ENCODE measurements at places on chromosomes 11 and 22.

- no peak for DNase-seq
Observed at GRCh38 chr11:76551400-76551799, 106.6 kb downstream of the EMSY start.

DNA sequence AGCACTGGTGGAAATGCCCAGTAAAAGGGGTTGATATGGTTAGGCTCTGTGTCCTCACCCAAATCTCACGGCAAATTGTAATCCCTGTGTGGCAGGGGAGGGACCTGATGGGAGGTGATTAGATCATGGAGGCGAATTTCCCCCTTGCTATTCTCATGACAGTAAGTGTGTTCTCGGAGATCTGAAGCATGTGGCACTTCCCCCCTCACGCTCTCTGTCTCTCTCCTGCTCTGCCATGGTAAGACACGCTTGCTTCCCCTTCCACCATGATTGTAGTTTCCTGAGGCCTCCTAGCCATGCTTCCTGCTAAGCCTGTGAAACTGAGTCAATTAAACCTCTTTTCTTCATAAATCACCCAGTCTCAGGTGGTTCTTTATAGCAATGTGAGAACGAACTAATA lies 37.4 kb downstream of the PACSIN2 start:
- DNase-seq = no peak

GRCh38 chr11:45848654-45849081 lies 1.4 kb downstream of the CRY2 start:
- DNase-seq = no peak

DNA sequence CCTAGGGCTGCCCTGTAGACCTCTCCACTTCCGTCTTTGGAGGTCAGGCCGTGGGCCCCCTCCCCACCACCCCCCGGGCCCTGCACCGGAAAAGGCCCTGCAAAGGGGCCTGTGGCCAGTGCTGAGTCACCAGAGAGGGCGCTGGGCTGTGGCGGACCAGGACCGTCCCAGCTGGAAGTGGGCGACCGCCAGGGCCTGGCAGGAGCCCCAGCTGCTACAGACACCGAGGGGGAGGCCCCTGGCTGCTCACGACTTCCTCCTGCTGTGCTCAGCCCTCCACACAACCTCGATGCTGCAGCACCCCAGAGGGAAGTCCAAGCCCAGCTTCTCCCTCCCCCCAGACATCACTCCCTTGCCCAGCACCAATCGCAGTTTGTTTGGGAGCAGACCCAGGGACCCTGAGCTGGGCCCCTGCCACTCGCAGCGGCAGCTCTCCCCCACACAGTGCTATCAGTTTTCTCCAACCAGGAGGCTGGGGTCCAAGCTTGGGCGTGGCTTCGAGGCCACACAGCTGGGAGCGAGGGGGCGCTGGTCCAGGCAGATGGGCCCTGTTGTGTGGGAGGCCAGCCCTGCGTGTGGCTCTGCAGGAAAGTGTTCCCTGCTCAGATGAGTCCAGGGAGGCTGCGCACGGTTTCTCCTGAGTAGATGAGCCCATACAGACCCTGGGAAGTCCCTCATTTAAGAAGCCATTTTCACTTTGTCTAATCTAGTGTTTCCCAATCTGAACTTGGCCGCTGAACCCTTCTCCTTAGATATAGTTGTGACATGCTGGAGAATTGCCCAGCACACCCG lies 5.6 kb upstream of the SH3BP1 start:
- peak; percentile 26 for DNase-seq

- DNase-seq = no peak
Observed at GRCh38 chr11:122334546-122335339, 218.7 kb upstream of the BLID start.

DNA sequence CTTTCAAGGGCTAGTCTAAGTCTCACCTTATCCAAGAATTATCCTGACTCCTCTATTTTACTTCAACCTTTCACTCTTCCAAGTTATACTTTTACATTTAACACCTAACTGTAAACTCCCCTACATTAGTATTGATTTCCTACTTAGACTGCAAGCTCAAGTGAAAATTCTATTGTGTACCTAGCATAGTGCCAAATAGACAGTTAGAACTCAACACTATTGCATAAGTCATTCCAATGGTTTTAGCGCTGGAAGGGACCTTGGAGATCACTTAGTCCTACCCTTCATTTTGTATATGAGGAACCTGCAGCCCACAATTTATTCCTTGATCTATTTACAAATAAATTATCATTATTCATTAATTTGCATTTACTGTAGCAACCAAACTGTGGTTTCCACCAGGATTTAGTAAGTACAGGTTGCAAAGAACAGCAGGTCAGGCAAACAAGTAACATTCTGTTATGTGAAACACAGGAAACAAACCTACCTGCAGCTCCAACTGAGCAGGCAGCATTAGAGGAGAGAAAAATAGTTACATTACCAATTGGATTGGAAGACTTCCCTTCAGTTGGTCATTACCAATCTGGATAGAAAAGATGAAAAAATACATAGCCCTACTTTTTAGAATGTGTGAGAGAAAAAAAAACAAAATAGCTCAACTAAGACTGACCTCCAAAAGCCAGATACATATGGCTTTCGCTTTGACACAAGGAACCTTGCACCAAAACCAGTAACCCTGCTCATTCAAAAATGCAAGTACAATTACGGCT lies 33.7 kb upstream of the NFRKB start:
- no peak for DNase-seq

- no peak for DNase-seq
Observed at GRCh38 chr22:30280505-30280904, 8.8 kb downstream of the CASTOR1 start.

GRCh38 chr22:50199251-50199721 lies 1.5 kb upstream of the SELENOO start:
- no peak for DNase-seq

GRCh38 chr11:48066881-48067800 lies 86.8 kb downstream of the PTPRJ start:
- no peak for DNase-seq

DNA sequence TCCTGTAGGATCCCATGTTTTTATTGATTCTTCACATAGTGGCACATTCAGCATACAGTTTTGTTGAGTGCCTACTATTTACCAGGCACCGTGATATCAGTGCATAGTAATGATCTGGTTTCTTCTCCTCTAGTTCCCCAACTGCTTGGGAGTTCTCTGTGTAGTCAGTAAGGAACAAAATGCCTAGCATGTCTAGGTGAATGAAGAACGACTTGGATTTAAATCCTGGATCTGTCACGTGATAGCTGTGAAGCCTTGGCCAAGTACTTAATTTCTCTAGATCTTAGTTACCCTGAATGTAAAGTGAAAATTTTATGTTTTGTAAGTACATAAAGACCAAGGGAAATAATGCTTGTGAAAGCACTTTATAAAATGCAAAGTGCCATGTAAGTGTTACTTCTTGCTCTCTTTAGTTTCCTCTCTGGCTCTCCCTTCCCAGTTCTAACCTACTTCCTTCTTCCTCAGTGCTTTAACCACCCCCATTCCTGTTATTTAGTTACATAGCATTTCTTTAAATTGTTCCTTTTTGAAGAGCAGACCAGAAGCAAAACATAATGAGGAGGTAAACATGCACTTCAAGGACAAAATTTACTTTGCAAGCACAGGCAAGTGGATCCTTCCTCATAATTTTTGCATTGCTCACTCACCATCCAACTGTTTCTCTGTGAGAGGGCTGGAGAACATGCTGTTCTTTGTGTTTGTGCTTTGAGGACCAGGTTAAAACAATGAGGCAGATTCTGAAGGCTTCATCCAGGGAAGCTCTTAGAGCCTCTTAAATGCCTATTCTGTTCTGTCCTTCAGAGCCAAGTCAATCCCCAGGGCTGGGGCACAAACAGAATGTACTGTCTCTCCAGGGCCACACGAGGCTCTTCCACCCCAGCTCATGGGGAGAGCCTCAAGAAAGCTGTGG lies 353.9 kb upstream of the TENM4 start:
- DNase-seq = no peak

DNA sequence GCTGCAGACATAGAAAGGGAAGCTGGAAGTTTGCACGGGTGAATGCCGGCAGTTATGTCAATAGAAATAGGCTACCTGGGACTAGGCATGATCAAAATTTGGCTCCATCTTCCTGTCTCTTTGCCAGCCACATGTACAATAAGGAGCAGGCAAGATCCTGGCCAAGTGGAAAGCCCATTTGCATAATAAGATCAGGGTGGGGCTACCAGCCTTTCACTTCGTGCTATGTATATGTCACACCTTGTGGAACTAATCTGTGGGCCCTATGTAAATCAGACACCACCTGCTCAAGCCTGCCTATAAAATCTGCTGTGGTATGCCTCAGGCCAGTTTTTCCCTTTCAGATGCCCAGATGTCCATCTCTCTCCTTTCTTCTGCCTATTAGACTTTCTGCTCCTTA lies 79.3 kb upstream of the DRD2 start:
- DNase-seq = no peak

DNA sequence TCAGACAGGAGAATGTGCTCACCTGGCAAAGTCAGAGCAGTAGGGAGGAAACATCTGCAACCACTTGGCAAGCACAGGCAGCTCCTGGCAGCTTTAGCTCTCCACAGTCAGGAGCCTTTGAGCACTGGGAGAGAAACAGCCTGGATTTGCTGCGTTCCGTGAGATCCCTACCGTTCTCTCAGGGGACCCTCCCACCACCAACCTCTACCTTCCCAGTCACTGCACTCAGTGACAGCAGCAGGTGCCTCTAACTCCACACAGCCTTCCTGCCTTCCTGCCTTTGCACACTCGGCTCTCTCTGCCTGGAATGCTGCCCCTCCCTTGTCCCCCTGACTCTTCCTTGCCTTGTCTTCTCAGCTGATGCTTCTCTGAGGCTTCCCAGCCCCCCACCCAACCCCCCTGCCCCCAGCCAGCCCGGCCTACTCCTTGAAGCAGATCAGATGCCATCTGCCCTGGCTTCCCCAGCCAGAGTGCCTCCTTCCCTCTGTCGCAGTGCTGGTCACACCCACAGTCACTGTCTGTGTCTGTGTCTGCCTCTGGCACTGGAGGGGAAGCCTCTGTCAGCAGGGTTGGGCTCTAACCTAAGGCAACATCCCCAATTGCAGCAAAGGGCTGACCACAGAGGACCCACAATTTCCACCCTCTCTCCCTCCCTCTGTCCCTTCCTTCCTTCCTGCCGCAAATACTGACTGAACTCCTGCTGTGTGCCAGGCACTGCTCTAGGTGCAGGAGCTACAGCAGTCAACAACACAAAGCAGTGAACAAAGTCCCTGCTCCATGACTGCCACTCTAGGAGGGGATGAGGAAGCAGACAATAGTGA lies 14.9 kb upstream of the TSKU start:
- DNase-seq = no peak

GRCh38 chr22:50396751-50397370 lies 53.7 kb downstream of the PPP6R2 start:
- no peak for DNase-seq

DNA sequence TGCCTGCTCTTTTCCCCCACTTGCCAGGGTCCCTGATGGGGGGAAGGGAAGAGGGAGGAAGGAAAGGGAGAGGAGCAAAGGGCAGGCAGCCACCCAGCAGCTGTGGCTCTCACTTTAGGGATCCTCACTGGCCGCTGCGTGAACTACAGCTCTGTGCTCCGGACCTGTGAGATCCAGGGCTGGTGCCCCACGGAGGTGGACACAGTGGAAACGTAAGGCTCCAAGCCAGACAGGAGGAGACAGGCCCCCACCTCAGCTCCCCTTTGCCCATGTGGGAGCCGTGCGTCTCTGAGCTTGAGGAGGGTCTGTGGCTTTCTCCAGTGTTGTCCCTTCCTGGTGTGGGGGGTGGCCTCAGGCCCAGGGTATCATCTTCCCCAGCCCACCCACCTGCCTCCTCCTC lies 9.9 kb downstream of the P2RX3 start:
- DNase-seq = no peak

- DNase-seq = no peak
Observed at GRCh38 chr11:43631732-43632131, 48.8 kb upstream of the HSD17B12 start.

DNA sequence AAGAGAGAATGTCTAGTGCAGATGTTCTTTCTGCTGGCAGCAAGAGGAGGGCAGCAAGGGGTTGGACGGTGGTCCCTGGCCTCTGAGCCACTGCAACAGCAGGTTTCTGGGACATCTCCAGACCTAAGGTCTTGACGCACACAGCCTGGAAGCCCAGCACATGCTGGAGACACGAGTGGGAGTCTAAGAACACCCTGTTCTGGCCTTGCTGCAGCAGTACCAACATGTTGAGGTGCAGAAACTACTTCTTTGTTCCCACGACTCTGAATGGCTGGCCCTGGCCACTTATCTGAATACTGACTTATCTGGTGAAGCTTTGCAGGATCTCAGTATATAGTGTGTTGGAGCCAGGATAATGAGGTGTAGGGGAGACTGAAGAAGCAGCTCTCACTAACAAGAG lies 6.8 kb downstream of the MICAL2 start:
- DNase-seq = no peak

DNA sequence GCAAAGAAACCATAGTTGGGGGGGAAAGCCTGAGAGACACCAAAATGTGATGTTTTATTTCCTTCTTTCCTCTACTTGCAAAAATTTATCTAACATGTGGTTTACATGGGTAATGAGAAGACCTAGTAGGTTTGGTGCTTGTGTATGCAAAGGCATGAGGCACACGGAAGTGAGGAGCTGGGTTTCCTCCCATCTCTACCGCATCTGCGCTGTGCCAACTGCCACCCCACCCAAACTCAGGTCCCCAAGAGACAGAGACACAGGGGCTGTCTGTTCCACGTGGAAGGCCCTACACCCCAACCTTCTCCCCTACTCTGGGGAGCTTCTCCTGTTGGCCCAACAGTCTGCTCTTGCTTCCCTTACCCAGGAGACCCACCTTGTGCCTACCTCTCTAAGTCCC lies 4.8 kb downstream of the RTL6 start:
- DNase-seq = no peak

DNA sequence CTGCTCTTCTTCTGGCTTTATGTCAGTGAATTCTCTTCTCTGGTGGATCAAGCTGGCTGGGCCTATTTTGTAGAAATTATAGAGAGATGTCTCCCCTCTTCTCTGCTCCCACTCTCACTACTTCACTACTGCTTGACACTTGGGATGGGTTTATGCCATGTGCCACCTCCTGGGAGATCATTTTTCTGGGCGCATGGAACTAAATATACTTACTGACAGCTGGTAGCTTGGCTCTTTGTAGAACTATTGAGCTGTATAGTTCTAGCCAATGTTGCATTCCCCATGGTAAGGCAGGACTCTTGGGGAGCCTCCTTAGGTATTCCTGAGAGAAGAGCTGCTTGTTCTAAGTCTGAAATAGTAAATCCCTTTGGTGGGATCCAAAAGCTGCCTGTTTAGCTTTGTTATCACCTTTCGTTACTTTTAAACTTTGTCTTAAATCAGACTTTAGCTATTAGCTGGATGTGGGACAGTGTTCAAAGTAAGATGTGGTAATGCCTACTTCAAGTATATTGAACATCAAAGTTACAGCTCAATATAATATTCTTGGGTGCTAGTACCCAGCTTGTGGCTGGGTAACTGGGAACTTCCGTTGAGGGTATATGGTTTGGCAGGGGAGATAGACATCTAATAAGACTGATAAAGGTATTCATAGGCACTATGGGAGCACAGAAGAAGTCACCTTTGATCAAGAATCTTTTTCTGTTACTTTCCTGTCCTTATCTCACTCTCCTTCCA lies 87.5 kb upstream of the RRM1 start:
- DNase-seq = no peak

DNA sequence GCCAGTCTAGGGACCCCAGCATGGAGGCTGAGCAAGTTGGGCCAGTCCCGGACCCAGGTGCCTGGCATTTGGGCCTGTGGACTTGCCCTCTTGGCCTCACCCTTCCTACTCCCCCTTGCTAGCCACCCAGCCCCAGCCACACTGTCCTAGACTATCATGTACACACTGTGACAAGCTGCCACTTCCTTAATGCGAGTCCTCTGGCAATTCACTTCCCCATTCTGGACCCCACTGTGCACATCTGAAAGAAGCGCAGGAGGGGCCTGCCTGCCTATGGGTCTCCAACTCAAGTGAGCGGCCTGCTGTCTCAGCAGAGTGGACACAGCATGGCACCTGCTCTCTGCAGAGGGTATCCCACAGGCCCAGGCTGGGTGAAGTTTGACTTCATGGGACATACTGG lies 68.5 kb upstream of the LMO1 start:
- DNase-seq = no peak
